ENCODE measurements at places on chromosomes 3 and 15.

DNA sequence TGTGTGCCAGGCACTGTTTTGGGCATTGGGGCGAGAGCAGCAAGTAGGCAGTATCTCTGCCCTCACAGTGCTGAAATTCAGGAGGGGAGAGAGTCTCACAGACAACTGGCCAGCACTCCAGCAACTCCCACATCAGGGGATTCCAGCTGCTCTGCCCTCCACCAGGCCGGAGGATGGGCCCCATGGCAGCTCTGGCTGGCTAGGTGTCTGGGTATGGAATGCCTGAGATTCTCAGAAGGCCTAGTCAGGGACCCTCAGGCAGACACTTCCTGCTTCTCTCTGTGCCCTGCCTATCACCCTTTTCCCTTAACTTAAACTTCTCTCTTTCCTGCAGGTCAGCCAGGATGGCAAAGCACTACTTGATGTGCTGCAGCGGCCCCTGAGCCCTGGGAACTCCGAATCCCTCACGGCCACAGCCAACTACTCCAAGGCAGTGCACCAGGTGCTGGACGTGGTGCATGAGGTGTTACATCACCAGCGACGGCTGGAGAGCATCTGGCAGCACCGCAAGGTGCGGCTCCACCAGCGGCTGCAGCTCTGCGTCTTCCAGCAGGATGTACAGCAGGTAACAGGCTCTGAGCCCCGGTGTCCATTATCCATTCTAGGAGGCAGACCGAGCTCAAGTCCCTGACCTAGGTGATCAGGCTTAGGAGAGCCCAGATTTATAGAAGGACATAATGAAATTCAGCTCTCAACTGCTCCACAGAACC is 342.2 kb upstream of the ROPN1 start:
- DNase-seq = no peak

DNA sequence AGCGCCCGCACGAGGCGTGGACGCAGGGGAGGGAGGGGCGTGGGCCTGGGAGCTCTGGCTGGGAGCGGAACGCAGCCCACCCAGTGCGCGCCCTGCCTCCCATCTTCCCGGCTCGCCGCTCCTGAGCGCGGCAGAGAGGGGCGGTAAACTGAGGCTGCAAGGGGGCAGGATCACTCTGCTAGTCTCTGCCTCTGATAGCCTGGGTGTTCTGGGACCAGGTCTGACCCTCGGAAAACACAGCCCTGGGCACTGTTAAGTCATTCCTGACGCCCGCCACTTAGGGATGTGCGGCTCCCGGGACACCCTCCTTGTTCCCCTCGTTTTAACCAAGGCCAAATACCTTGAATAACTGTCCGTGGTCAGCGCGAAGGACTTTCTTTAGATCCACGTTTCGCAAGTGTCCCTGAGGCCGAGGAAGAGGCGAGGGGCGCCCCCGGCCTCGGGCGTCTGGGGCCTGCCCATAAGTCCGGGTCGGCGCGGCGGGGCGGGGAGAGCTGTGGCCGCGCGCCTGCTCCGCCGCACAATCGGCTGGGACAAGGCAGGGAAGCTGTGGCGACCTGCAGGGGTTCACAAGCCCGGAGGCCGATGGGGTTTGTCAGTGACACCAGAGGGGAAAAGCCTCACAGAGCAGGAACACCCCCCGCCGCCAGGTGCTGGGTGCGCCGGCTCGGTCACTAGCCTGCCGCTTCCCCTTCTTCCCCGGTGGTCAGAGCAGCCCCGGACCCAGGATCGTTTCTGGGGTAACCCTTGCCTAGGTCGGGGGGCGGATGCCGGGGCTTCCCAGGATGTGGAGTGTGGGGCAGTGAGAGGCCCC is 1.5 kb downstream of the ITPKA start:
- peak; percentile 55 for DNase-seq

- DNase-seq = no peak
Observed at GRCh38 chr15:28914046-28914445, 28.3 kb downstream of the APBA2 start.

DNA sequence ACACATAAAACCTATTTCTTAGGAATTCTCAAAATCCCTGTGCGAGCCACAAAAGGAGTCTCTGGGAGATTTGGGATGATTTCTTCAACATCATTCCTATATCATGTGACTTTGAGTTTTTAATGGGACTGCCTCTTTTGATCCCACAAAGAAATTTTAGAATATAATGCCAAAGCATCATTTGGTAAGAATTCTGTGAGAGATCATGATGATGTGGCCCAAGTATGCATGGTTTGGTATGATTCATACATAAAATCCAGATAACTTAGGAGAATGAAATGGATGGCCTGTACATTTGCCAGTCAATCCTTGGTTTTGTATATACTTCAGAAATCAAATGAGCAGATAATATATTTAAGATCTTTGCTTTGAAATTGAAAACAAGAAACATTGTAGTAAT is 61.3 kb downstream of the UBE2E2 start:
- no peak for DNase-seq

DNA sequence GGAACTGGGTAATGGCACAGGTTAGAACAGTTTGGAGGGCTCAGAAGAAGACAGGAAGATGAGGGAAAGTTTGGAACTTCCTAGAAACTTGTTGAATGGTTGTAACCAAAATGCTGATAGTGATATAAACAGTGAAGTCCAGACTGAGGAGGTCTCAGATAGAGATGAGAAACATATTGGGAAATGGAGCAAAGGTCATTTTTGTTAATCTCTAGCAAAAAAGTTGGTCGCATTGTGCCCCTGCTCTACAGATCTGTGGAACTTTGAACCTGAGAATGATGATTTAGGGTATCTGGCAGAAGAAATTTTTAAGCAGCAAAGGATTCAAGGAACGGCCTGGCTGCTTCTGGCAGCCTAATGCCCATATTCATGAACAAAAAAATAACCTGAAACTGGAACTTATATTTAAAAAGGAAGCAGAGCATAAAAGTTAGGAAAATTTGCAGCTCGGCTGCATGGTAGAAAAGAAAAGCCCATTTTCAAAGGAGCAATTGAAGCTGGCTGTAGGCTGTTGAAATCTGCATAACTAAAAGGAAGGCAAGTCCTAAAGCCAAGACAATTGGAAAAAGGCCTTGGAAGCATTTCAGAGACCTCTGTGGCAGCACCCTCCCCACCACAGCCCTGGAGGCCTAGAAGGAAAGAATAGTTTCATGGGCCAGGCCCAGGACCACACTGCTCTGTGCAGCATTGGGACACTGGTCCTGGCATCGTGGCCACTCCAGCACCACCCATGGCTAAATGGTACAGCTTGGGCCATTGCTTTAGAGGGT is 182.6 kb upstream of the CD96 start:
- DNase-seq = peak; percentile 24

- no peak for DNase-seq
Observed at GRCh38 chr3:177589911-177590381, 392.7 kb upstream of the TBL1XR1 start.

GRCh38 chr3:194485881-194486539 is 792 bp downstream of the ATP13A3 start:
- peak; percentile 73 for DNase-seq

DNA sequence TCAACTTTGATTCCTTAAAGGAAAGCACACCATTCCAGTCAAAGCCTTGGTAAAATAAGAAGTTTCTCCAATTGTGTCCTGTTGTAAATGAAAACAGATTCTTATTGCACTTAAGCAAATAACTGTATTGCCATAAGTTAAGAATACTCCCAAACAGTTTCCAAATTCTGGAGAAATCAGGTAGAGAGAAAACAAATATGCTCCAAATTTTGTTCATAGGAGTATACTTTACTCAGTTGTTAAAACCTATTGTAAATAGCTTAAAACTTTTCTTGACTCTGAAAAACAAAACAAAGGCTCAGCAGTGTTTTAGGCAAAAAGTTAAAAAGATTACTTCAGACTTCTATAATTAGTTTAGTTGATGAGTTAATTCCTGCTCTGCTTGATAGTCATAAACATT is 42.4 kb downstream of the LNP1 start:
- DNase-seq = no peak

DNA sequence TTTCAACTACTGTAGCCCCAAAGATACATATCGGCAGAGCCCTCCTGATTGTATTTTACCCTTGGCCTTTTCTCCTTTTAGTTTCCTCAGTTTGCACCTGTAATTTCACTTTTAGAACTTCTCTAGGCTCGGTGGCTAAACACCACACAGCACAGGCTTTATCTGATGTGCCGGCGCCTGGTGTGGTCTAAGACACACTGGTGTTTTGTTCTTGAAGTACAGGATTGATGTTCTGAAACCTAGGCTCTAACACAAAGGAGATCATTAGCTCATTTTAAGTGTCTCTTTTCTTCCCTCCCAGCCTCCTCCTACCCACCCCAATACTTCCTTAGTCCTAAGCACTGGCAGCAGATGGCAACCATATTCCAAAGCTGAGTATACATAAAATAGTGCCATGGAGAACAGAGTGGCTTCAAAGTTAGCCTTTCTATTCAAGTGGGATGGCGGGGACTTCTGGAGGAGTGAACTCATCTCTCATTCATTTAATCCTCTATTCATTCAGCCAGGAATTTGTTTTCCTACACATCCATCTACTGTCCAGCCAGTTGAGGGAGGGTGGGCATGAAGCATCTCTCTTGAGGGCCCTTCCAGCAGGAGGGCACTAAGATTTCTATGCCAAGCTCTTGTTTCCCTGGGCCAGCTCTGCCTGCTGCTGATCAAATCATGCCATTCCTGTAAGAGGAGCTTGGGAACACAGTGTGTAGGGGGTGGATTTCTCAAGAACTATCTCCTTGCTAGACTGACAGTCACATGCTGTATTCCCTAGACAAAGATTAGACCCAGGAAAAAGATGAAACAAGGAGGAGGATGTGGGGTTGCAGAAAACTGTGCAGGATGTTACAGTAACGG is 71.2 kb downstream of the TIGIT start:
- DNase-seq = no peak

Measured in right cardiac atrium (tissue), 5 donors.